ENCODE measurements at places on chromosomes 1 and 21.

DNA sequence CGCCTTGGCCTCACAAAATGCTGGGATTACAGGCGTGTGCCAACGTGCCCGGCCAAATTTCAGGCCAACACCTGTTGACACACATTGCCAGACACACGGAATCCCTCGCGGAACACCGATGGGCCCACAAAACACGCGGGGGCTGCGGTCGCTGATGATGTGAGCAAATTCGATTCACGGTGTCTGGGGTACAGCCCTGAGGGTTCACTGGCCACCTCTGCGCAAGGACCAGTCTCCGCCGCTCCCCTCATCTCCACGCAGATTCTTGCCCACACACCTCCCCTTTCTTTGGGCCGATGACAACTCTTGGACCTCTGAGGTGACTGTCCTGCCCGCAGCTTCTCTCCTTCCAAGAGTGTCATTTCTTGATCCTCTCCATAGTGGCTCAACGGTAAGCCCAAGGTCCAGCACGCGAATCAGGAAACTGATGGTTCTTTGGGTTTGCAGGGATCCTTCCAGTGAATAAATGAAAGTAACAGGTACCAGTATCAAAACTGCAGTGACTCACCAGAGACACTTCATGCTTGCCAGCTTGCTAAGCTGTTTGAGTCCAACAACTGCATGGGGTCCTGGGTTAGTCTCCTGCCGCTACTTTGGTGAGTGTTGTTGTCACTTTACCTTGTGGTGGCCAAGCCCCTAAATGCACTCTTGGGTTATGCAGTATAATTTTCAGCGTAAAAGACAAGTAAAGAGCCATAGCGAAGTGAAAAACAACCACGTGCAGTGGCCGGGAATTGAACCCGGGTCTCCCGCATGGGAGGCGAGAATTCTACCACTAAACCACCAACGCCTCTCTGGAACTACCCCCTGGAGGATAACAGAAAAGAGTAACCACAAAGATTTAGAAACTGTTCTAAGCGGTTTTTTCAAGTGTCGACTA, 11.0 kb upstream of the RNU1-3 start:
- DNase-seq, result no peak

DNA sequence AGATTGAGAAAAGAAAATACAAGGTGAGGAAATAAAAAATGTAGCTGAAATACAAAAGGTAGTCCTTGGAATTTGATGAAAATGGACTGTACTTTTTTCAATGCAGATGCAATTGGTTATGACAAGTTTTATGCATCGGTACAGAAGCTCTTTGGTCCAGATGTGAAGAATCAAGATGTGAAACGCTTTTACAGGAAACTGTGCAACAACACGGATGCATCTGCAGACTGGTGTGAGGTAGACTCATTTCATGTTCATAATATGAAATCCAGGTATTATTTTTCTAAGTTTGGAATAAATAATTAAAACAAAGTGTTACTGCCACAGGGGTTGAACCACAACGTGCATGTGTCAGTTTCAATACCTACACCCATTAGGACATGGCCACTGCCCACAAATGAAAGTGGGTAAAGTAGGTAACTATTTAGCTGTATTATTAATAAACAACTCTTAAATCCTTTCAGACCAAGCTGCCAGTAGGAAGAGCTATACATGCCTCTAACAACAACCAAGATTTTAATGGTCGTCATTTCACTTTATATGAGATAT, 8.4 kb downstream of the WDR64 start:
- no peak for DNase-seq

DNA sequence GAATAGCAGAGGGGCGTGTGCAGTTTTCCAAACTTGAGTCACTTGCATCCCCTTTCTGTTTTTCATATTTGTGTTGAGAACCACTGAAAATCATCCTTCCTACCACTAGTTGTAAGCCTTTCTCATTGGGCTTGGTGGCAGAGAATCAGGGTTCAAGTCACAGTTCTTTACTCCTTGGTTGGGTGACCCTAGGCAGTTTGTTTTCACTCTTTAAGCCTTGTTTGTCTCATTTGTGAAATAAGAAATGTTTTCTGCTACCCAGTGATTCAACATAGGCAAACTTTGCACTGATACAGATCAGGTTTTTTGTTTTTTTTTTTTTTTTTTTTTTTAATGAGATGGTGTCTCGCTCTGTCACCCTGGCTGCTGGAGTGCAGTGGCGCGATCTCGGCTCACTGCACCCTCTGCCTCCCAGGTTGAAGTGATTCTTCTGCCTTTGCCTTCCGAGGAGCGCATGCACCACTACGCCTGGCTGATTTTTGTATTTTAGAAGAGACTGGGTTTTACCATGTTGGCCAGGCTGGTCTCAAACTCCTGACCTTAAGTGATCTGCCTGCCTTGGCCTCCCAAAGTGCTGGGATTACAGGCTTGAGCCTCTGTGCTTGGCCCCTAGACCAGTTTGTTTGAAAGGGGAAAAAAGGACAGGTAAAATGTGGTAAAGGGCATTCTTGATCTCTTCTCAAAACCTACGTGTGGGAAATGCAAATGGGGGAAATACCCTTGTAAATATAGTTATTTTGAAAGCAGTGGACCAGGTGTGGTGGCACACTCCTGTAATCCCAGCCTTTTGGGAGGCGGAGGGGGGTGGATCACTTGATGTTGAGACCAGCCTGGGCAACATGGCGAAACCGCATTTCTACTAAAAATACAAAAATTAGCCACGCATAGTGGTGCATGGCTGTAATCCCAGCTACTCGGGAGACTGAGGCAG, 3.2 kb downstream of the CLIC4 start:
- no peak for DNase-seq

- DNase-seq, result no peak
Observed at GRCh38 chr21:42518215-42518614, 4.6 kb downstream of the SLC37A1 start.

- DNase-seq, result no peak
Observed at GRCh38 chr1:23571465-23571864, 12.2 kb upstream of the ID3 start.

DNA sequence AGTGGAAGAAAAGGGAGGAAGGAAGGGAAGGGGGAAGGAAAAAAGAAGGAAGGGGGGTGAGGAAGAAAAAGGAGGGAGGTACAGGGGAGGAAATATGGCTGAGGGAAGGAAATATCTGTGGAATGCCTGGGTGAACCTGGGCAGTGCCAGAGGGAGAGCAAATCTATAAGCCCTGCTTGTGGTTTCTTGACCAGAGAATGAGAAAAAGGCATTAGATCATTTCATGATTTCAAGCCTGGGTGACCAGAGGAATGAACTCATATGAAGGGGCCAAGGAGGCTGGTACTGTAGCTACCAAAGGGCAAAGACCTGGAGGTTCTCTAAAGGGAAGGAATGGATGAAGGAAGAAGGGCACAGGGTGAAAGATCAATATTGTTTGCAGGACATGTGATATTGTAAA, 31.4 kb downstream of the GNG12 start:
- no peak for DNase-seq

GRCh38 chr1:89929467-89930063, 65.3 kb upstream of the ZNF326 start:
- DNase-seq, result no peak

GRCh38 chr1:86848654-86849053, 65.3 kb downstream of the SELENOF start:
- no peak for DNase-seq

DNA sequence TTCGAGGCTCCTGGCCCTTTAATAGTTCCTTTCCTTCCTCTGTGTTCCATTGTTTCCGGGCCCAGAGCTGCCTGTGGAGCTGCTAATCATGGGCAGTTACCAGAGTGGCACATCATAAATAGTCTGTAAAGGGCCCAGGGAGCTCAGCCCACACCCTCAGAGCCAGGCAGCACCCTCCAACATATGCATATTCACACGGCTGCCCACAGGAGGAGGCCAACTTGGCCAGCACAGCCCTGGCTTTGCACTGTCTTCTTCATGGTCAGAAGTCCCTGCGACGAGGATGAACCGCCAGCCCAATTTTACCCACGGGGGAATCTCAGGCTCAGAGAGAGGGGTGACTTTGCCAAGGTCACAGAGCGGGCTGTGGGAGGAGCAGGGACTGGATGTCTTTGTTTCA, 172.5 kb downstream of the TRABD2B start:
- no peak for DNase-seq

- no peak for DNase-seq
Observed at GRCh38 chr1:20472121-20472520, 13.9 kb downstream of the CAMK2N1 start.

DNA sequence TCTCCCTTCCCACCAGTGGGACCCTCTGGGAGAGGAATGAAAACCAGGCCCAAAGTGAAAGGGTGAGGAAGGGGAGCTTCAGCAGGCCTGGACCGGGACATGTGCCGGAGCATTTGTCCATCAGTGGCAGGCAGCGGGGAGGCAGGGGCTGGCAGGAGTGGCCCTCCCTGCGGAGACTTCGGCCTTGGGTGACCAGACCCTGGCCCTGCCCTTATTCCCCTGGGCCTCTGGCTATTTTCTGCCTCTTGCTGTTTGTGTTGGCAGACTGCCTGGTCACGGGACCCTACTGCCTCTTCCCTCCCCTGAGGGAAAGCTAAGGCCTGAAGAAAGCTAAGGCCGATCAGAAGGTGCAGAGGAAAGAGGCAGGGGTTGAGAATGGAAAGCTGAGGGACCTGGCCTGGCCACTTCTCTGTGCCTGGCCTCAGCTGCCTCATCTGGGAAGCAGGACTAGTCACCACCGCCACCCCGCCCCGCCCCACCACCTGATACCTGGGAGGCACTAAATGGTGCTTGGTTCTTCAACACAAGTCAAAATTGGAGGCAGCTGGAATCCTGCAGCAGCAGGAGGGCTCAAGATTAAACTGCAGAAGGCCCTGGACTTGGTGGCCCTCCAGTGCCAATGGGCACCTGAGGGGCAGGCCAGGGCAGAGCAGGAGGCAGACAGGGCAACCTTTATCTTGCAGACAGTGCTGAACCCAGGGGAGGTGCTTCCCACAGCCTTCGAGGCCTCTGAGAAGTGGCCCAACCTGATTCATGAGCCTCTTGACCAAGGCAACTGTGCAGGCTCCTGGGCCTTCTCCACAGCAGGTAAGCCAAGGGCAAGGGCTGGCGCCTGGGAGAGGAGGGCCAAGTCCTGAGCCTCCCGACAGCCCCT, 7.9 kb downstream of the TINAGL1 start:
- no peak for DNase-seq

- DNase-seq, result no peak
Observed at GRCh38 chr21:36990508-36991205, 15.8 kb upstream of the RIPPLY3 start.

- no peak for DNase-seq
Observed at GRCh38 chr21:31459457-31459856, 115.4 kb upstream of the TIAM1 start.

DNA sequence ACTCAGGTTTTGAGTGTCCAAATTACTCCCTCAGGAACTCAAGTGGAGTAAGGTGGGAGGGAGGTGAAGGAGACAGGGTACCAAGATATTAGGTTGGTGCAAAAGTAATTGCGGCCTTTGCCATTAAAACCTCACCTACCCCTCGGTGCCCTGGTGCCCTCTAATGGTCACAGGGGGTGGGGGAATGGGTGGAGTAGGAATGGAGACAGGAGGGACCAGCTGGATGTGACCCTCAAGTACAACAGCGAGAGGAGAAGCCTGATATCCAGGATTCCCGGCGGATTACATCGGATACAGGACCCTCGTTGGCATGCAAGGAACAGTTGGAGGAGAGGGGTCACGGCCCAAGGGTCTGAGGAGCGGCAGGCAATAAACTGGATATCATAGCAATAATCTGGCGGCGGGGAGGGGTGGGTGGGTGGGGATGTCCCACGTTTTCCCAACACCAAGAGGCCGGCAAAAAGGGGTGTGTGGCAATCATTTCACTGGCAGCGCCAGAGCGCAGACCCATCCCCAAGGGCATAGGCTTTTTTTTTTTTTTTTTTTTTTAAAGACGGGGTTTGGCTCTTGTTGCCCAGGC, 4.3 kb upstream of the ZBTB7B start:
- no peak for DNase-seq

- no peak for DNase-seq
Observed at GRCh38 chr1:24659993-24660665, 17.0 kb downstream of the SRRM1 start.

GRCh38 chr1:37458551-37458950, 15.8 kb upstream of the ZC3H12A start:
- DNase-seq, result no peak

DNA sequence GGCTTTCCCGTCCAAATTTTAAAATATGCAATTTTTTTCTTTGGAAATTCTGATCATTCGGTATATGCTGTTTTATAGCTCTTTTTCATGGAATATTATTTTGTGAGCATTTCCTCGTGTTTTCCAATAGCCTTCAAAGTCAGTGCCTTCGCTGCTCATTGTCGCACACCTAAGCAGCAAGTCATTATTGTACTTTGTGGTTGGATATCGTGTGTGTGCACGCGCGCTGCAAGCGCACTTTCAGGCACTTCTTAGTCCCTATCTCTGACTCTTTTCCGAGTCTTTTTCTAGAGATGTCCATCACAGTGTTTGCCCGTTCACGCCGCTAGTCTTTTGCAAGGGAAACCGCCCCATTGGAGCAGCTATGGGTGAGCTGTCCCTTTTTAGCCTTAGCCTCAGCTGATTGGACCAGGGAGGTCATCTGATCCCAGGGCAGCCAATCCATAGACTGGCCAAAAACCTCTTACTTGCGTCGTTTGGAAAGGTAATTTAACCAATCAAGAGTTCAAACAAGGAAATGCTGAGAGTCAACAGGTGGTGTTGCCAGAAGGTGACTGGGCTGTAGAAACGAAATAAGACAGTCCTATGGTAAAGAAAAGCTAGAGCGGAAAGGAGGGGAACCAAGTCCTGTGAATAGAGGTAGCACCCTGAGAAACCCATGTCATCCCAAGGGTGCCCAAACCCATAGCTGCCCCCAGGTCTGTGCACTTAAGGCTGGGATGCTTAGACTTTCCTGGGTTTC, 710 bp upstream of the HYI start:
- DNase-seq, result peak; percentile 35

DNA sequence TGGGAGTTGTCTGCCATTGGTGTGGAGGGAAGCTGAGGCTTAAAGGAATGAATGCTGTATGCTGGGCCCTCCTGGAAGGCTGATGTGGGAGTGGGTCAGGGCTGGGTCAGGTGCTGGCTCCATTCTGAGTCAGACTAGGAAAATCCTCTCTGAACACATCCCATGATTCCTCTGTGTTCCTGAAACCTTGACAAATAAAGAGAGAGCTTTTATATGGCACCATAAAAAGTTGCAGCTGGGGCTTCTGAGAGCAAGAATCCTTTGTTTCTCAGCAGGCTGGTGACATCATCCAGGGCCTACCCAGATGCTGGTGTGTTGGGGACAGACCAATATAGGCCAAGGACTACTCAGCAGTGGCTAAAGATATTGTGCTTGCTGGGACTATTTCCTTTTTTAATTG, 27.8 kb upstream of the NFASC start:
- DNase-seq, result no peak
